ENCODE measurements at places on chromosomes 6 and 20. TPM values are rescaled to one million over a fixed set of nuclear protein-coding genes. Genes with fewer than 3 reads are reported as not detected.

PAX1 gene
- total RNA-seq = not detected

CST1 gene
- total RNA-seq = 5.0 TPM

CDC40 gene
- total RNA-seq = 23.3 TPM

IYD gene
- total RNA-seq = not detected

NMBR gene
- total RNA-seq = not detected

LGSN gene
- 0.07 TPM for total RNA-seq

STK4 gene
- total RNA-seq = 39.0 TPM

DNA sequence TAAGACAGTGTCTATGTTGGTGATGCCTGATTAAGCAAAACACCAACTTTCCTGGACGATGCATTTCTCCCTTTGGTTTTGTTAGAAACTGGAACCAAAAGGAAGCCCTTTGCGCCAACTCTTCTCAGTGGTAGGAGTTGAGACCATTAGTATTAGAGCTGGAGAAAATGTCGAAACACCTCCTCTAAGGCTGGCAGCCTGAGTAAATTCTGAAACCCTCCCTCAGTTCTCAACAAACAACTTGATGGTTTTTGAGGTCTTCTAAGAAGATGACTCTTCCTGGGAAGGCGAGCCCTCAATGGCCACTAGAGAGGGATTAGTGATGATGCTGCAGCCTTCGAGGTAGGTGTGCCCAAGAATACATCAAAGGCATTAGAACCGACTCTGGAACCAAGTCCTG lies 78.4 kb upstream of the CCN6 start:
- DNase-seq = no peak

DNA sequence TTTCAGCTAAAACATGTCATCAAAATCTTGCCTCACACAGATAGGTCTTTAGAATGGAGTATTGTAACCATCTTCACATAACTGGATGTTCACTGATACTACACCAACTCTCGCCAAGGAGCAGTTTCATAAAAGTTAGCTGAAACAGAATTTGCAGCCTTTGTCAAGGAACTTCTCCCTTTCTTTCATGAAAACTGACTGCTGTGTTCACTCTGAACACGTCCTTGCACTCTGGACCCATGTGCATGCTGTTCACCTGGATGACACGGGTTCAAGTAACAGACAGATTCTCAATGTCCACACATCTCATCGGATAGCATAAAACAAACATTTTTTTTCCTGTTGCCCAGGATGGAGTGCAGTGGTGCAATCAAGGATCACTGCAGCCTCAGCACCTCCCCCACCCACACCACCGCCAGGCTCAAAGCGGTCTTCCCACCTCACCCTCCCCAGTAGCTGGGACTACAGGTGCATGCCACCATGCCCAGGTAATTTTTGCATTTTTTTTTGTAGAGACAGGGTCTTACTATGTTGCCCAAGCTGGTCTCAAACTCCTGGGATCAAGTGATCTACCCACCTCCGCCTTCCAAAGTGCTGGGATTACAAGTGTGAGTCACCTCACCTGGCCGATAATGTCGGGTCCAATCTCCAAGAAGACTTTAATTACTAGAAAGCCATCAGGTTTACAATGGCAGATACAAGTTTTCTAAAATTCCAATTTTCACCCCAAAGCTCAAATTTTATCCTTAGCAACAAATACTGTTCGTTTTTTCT lies 9.4 kb downstream of the DIDO1 start:
- DNase-seq = no peak

GRCh38 chr6:148343047-148343782 lies 577 bp downstream of the SASH1 start:
- DNase-seq = peak; percentile 49

- peak; percentile 45 for DNase-seq
These were observed 3.4 kb upstream of the ZNF292 start for GRCh38 chr6:87151781-87152525.

DNA sequence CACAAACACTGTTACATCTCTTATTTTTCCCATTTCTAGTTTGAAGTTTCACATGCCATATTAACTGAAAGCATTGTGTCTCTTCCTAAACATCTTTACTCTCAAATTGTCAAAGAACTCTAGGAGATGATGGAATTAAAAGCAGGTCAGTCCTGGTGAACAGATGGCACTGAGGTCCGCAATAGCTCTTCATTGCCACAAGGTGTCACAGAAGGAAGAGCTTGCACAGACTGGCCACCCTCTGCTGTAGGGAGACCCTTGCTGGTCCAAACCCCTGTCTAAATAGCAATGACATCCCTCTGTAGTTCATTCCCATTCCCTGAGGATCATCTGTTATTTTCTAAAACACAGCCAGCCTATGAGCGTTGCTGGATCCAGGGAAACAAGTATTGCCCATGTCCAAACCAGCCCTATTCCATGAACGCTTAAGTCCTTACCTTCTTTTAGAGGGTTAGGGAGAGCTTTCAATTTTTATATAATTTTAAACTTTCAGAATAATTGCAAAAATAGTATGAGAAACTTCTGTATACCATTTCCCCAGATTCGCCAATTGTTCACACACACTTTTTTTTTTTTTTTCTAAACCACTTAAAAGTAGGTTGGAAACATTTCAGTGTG lies 10.1 kb upstream of the HDAC2 start:
- peak; percentile 43 for DNase-seq

DNA sequence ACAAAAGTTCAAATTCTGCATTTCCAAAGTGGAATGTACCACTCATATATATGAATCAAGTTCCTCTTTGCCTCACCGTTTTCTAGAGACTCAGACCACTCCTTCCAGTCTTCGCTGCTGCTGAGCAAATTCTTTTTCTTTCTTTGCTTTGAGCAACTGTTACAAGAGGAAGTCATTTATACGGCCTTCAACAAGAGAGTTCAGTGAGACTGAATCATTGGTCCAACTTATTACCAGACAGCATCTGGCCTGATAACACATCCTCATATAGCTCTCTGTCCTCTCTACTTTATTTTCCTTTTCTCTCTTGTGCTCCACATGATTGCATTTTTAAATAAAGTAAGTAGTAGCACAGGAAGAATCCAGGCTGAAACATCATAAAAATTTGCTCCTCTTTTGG lies 652.7 kb downstream of the PHF3 start:
- DNase-seq = peak; percentile 47

- DNase-seq = no peak
These were observed 96.6 kb downstream of the TMEM242 start for GRCh38 chr6:157226761-157227160.

- peak; percentile 24 for DNase-seq
These were observed 368.9 kb upstream of the SULF2 start for GRCh38 chr20:48154040-48154765.

DNA sequence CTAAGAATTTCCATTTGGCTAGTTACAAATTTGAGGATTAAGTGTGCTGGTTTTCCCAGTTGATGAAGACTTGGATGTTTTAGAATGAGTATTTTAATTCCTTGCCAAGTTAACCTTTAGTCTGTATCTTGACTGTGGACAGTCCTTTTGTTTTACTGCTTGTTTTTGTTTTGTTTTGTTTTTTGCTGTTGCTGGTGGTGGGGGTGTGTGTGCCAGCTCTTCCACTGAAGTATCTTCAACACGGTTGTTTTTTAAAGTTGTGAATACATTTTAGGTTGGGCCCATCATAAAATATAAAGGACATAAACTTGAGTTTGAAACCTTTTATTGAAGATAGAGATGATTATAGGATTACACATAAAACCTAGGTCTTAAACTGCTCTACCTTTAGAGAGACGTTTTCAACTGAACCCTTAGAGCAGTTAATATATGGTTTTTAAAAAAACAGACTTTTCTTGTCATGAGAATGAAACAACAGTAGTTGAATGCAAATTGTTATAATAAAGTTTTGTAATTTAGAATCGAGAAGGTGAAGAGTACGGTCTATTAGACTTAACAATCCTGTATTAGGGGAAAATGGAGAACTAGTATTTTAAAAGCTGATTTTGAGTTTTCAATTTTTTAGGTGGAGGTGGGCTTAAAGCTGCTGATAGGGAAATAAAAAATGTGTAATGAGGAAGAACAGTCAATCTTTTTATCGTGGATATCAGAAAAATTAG lies 4.0 kb downstream of the QKI start:
- peak; percentile 34 for DNase-seq

DNA sequence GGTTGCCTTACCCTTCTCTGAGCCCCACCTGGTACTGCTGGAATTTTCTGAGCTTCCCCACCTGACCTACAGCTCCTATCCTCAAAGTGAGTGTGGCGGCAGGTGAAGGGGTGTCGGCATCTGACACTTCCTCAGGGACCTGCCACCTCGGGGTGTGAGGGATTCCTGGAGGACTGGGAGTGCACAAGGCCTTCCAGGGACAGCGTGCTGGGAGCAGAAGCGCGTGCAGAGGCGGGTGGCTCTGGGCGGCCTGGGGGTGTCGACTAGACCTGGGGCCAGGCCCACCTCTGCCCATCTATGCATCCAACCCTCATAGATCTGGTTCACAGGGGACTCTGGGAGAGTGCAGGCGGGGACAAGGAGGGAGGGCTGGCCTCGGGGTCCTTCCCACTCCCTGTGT lies 7.8 kb downstream of the DLGAP4 start:
- DNase-seq = no peak

DNA sequence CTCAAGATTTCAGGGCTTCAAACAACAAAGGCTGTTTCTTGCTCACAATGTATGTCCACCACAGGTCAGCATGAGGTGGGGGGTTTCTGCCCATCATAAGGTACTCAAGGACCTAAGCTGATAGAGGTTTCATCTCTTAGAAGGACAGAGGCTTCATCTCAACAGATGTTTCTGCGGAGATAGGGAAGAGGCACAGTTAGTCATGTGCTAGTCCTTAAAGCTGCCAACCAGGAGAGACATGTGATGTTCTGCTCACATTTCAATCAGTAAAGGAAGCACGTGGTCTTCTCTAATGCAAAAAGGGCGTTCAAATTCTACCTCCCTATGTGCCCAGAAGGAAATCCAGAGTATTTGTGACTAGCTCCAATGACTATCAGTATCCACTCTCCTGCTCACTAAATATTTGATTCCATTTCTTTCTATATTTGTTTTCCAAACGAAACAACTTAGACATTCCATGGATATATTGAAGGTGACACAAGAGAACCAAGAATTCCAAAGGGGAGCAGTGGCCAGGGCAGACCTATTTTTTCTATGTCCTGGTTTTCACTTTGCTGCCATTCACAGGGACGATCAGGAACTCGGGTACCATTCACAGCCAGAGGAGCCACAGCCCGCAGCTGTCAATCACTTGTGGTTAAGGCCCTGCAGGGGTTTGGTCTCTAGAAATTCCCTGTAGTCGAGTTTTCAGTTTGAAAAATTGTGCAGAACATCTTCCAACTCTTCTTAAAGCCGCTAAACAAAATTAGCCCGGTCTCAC lies 173.2 kb upstream of the FOXA2 start:
- peak; percentile 66 for DNase-seq

- no peak for DNase-seq
These were observed 3.4 kb downstream of the NAPB start for GRCh38 chr20:23417861-23418260.

DNA sequence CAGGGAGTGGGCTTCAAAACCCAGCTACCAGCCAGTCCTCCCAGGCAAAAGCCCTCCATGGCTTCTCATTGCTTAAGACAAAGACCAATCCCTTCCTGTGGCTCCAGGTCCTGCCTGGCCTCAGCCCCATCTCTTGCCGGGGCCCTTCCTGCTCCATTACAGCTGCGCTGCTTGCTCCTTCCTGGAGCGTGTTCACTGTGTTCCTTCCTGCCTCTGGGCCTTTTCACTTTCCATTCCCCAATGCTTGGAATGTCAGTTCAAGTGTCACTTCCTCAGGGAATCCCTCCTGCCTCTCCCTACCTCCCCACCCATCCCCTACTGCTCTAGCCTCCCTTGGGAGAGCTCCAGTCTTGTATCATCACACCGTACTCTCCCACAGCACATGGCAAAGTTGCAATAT lies 11.1 kb upstream of the ITPR3 start:
- DNase-seq = peak; percentile 33

- DNase-seq = no peak
These were observed 162.6 kb upstream of the SNX9 start for GRCh38 chr6:157660414-157660813.

GRCh38 chr6:37283268-37283667 lies 25.3 kb upstream of the TMEM217 start:
- no peak for DNase-seq

GRCh38 chr6:165042912-165043311 lies 266.5 kb downstream of the C6orf118 start:
- DNase-seq = no peak

GRCh38 chr6:140269591-140270165 lies 895.2 kb upstream of the CITED2 start:
- peak; percentile 36 for DNase-seq

- DNase-seq = no peak
These were observed 16.0 kb downstream of the FOXO3 start for GRCh38 chr6:108576709-108577108.

DNA sequence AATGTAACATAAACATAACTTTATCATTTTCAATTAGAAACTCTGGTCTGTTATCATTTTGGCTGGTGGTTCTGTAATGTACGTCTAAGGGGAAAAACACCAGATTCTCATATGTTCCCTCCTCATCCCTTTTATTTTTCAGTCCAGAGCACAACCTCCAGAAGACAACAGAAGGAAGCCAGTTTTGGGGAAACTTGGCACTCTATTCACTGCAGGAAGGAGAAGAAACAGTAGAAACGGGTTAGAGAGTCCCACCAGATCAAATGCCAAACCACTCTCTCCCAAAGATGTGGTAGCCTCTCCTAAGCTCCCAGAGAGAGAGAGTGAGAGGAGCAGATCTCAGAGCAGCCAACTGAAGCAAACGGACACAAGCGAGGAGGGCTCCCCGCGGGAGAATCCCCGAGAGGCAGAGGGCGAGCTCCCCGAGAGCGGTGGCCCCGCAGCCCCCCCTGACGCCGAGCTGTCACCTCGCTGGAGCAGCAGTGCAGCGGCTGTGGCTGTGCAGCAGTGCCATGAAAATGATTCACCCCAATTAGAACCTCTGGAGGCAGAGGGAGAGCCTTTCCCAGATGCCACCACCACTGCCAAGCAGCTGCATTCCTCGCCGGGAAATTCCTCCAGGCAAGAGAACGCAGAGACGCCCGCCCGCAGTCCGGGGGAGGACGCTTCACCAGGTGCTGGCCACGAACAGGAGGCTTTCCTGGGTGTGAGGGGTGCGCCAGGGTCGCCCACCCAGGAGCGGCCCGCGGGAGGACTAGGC lies 117.8 kb downstream of the RTN4IP1 start:
- DNase-seq = peak; percentile 87

- DNase-seq = no peak
These were observed 37.8 kb downstream of the ZC2HC1B start for GRCh38 chr6:143901885-143902750.

GRCh38 chr6:18206591-18206990 lies 51.4 kb downstream of the KDM1B start:
- DNase-seq = no peak

GRCh38 chr6:144161975-144162374 lies 11.7 kb downstream of the STX11 start:
- no peak for DNase-seq
